ENCODE measurements at places on chromosomes 11 and 22.

GRCh38 chr11:2807801-2808241 is 77.8 kb downstream of the CDKN1C start:
- no peaks in the 10 kb centered on the region for H3K4me1 ChIP-seq
- no peak overlapping the region for H3K4me3 ChIP-seq
- H3K36me3 ChIP-seq, result no peaks in the 10 kb centered on the region
- DNase-seq, result peak; percentile 32
- H3K27me3 ChIP-seq, result peaks cover 47% of the 10 kb centered on the region

DNA sequence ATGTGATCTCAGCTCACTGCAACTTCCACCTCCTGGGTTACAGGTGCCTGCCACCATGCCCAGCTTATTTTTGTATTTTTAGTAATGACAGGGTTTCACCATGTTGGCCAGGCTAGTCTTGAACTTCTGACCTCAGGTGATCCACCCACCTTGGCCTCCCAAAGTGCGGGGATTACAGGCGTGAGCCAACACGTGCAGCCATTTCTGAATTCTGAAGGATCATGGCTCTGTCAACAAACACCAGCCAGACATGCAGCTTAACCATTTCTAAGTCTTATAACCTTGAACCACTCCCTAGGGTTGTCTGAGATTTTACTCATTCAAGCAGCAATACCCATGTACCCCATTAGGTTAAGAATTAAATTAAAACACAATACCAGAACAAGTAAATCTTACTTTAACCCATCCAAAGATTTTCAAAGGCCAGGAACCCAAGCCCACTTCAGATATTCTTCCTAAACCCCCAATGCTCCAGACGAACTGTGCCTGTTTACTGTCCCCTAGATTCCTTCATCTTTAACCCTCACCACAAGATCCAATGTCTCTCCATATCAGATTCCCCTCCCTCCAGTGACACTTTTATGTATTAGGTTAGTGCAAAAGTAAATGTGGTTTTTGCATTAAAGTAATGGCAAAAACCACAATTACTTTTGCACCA is 4.0 kb downstream of the RPS13 start:
- H3K27ac ChIP-seq, result no peak overlapping the region
- H3K4me3 ChIP-seq, result no peak overlapping the region
- no peaks in the 10 kb centered on the region for H3K27me3 ChIP-seq

- H3K36me3 ChIP-seq, result no peaks in the 10 kb centered on the region
- no peak overlapping the region for H3K27ac ChIP-seq
- H3K4me3 ChIP-seq, result no peak overlapping the region
- no peaks in the 10 kb centered on the region for H3K4me1 ChIP-seq
Observed at GRCh38 chr11:68651208-68651984, 32.9 kb upstream of the GAL start.

GRCh38 chr11:12149672-12150225 is 39.4 kb downstream of the MICAL2 start:
- H3K27ac ChIP-seq, result peak overlapping the region; percentile 57
- H3K4me1 ChIP-seq, result peaks cover 29% of the 10 kb centered on the region
- no peaks in the 10 kb centered on the region for H3K27me3 ChIP-seq
- DNase-seq, result no peak
- no peak overlapping the region for H3K4me3 ChIP-seq

GRCh38 chr22:28139961-28140360 is 220.9 kb upstream of the PITPNB start:
- peaks cover 49% of the 10 kb centered on the region for H3K4me1 ChIP-seq
- no peak overlapping the region for H3K4me3 ChIP-seq
- no peaks in the 10 kb centered on the region for H3K27me3 ChIP-seq
- H3K27ac ChIP-seq, result peak overlapping the region; percentile 93

- no peaks in the 10 kb centered on the region for H3K4me1 ChIP-seq
- H3K27me3 ChIP-seq, result no peaks in the 10 kb centered on the region
- H3K36me3 ChIP-seq, result no peaks in the 10 kb centered on the region
- no peak overlapping the region for H3K4me3 ChIP-seq
Observed at GRCh38 chr22:23383491-23384361, 196.4 kb downstream of the IGLL1 start.

Measured in osteoblast (primary cell).